Activated T-cell treated with anti-CD3 and anti-CD28 coated beads, Interleukin-2, amount 50 U/mL, for 4 hours (primary cell): ENCODE measurements at places on chromosomes 12 and 14.

DNA sequence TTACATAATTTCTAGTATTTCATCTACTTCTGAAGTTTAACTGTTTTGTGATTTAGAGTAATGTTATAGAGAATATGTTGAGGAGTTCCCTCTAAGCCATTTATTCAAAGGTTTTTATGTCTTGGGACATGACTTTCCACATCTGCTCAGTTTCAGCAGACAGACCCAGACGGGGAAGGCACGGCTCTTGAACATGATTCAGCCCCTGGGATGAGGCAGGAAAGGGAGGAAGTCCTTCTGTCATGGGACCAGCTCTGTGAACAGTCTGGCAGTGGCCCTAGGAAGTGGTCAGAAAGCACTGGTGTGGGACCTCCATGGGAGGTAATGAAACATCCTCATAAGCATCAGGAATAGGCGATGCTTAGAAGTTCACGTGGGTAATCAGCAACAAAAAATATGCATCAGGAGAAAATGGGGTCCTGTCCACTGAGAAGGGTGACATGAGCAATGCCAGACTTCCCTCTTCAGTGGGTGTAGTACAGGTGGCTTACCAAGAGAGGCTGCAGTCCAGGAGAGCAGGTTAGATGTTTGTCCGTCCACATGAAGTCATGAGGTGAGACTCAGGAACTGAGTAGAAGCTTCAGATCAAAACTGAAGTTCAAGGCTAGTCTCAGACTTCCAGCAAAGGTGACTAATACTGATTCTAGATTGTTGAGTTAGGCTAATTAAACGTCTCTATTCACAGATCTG is 248.5 kb downstream of the IPO8 start:
- no peak for DNase-seq

DNA sequence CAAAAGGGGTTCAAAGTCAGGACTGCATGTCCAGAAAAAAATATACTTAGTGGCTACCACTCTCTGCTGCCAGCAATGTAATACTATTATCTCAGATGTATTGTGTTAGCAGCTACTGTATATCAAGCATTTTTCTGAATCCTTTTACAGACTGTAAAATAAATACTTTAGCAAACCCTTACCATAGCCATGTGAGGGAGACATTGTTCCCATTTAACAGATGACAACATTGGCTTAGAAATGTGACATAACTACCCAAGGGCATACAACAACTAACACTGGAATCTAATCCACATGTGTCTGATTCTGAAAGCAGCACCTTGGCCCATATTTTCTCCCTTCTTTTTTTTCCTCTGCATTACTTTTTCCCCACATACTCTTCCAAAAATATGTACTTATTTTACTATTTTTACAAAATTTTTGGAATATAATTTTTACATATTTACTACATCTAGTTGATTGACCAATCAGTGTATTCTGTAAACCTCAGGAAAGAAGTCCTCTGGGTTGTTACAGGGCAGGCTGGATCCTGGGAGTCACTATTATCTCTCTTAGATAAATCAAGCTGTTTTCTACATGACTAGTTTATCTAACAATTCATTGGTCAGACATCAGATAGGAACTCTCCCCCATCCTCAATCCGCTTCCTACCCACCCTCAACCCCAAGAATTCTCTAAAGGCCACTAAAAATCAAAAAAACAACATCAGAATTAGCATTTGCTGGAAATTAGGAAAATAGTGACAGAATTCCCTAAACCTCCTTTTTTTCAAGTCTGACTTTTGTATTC is 154.1 kb downstream of the BTG1 start:
- DNase-seq: no peak

- DNase-seq: no peak
Observed at GRCh38 chr14:82438436-82438835, 904.8 kb upstream of the SEL1L start.

DNA sequence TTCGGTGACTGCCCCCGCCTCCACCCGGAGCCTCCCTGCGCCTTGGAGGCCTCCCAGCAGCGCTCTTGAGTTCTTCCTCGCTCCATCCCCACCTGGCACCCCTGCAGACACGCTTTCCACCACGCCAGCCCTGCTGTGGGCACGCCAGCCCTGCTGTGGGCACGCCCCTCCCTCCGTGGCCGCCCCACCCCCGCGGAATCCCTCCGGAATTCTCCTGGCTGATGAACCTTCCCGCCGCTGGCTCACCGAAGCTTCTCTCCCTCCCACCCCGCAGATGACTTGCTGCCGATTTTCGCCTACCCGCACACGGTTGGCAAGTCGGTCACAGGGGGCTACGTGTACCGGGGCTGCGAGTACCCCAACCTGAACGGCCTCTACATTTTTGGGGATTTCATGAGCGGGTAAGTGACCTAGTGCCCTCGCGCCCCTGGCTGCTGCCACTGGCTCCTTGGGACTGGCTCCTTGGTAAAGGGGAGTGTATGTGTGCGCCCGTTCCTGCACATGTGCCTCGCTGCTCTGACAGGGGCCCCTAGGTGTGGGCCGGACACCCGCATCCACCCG is 15.2 kb downstream of the HHIPL1 start:
- no peak for DNase-seq

DNA sequence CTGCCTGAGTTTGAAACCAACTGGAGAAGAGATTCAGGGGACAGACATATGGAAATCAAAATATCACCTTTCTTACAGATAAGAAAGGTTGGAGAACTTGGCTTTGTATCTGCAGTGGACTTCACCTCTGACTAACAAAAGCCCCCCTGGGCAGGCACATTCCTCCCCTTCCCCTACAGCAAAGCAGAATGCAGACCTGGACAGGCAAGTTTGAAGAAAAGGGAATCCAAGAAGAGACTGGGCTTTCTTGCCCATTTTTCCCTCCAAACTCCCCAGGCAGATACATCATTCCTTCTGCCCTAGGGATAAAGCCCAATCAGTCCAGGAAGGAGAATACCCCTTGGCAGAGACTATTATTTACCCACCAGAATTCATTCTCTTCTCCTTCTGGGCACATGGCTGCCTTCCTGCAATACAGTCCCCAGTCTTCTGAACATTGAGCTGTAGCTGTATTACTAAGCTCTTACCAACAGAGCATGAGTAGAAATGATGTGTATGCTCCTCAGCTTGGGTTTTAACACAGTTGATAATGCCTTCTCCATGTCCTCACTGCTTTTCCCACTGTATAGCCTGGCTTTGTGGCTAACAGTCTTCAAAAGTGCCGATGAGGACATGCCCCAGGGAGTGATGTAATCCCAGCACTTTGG is 17.4 kb upstream of the NAP1L1 start:
- no peak for DNase-seq

DNA sequence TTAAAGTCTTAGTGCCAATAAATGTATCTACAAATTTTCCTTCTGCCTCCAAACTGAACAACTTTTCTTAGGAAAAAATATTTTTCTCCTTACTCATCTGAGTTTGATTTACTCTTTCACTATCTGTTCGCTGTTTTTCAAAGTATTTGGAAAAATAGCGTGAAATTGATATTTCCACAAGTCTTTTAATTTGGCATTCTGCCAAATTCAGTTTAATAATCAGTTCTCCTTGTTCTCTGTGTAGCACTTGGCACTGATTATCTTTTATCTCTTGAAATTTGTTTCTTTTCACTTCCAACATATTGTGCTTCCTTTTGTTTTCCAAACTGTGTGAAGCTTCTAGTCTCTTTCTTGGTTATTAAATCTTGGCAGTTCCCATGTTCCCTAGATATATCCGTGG is 559.8 kb downstream of the RPL10L start:
- DNase-seq: no peak

GRCh38 chr14:20413744-20414082 is 412 bp upstream of the TEP1 start:
- no peak for DNase-seq

- DNase-seq: peak; percentile 17
Observed at GRCh38 chr14:76867516-76868453, 41.6 kb downstream of the LRRC74A start.

- DNase-seq: no peak
Observed at GRCh38 chr14:98223106-98223505, 1048.9 kb downstream of the BCL11B start.

DNA sequence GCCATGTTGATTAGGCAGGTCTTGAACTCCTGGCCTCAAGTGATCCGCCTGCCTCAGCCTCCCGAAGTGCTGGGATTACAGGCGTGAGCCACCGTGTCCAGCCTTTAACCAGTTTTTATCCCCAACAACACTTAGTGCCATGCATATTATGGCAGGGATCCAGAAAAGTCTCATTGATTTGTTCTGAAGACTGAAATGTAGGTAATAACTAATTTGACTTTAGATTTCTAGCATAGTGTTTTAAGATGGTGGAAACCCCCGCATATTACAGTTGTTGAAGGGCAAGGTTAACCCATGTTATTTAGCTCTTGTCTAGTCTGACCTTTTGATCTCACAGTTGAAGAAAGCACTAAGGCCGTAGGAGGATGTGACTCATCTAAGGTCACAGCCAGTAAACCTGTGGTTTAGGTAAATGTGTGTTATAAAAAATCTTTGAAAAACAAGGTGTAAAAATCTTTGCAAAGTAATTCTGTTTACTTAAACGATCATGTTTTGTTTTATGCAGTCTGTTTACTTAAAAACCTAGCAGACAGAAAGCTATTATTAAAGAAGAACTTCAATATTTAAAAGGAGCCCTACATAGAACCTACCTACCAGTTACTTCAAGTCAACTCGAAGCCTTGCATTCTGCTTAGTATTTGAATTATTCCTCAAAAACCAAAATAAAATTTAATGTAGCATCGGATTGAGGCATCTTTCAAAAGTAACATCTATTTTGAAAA is 24.8 kb downstream of the BICDL1 start:
- peak; percentile 41 for DNase-seq
